ENCODE measurements at places on chromosomes 11 and 22.

- no peak for DNase-seq
Measured at GRCh38 chr11:77548552-77549445, 41.0 kb upstream of the AQP11 start.

- no peak for DNase-seq
Measured at GRCh38 chr22:28788601-28789000, 11.8 kb downstream of the XBP1 start.

DNA sequence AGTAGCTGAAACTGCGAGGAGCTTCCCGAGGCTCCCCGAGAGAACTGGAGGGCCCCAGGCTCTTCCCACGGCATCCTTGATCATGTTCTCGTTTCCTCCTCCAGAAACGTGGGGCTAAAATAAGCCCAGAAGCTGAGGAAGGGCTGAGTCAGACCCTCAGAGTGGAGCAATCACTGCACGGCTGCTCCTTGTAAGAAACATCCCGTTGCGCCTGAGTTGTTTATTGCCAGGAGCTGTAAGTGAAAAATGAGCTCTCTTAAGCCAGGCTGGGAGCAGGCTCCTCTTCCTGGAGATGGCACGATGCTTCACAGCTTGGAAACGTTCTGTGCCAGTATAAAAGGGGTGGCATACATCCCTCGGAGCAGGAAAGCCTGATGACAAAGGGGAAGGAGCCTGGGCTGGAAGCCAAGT is 47.3 kb upstream of the SYN3 start:
- no peak for DNase-seq

- no peak for DNase-seq
Measured at GRCh38 chr11:833114-833791, 501 bp downstream of the CD151 start.

- no peak for DNase-seq
Measured at GRCh38 chr11:20020198-20020597, 140.1 kb downstream of the DBX1 start.

All from coronary artery (tissue), 2 donors.